ENCODE measurements at places on chromosomes 16 and 17. TPM values are rescaled to one million over a fixed set of nuclear protein-coding genes. Genes with fewer than 3 reads are reported as not detected.

Gene LGALS9B
- 22.3 TPM for polyA plus RNA-seq

Gene GLP2R
- not detected for polyA plus RNA-seq

Gene FOXC2
- polyA plus RNA-seq, result not detected

Gene SNAI3
- polyA plus RNA-seq, result 9.0 TPM

Gene TBC1D3
- not detected for polyA plus RNA-seq

Gene TOX3
- polyA plus RNA-seq, result not detected

Gene G6PC1
- not detected for polyA plus RNA-seq

Gene HP
- polyA plus RNA-seq, result not detected

Gene TAT
- not detected for polyA plus RNA-seq

Gene HS3ST6
- polyA plus RNA-seq, result not detected

Gene IGFALS
- polyA plus RNA-seq, result not detected

All from immature natural killer cell (primary cell).